Stimulated activated CD8-positive, alpha-beta memory T cell treated with anti-CD3 and anti-CD28 coated beads, Interleukin-15, amount 100 ng/mL, for 1 hour (primary cell): ENCODE measurements at places on chromosomes 4 and X.

DNA sequence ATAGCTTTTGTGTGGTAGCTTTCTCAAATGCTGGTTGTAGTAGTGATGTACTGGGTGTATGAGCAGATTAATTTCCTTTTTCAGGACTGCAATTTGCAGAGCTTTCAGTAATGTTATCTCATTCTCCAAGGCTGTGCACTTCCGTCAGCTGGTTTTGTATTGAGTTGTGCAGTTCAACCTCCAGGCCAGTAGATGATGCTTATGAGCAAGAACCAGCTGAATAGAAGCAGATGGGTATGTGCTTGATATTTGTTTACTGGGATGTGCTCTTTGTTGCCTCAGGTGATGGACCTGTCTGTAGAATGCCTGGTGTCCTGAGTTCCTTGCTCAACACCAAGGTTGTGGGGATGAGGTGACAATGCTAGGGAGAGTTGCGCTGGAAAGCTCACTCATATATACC is 462.8 kb downstream of the PCDH18 start:
- DNase-seq: no peak

- no peak for DNase-seq
Measured at GRCh38 chr4:173009129-173009823, 159.3 kb upstream of the GALNT7 start.

DNA sequence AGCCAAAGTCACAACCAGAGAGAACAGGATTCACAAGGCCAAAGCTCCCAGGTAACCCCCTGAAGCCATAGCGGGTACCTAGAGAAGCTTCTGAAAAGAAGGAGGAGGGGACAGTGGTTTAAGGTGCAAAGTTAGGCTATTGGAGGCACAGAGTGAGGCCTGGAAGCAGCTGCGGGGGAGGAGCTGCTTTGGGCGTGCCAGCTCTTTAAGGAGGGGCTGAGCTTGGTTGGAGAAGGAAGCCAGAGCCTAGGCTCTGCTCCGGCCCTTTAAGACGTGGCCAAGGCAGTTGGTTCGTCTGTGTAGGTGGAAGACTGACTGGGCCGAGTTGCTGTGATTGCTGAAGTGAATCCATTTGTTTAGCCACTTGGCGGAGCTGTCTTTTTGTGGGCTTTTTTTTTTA is 1.5 kb downstream of the KLF8 start:
- DNase-seq: no peak

GRCh38 chrX:40266490-40267333 is 169.0 kb upstream of the BCOR start:
- peak; percentile 15 for DNase-seq

DNA sequence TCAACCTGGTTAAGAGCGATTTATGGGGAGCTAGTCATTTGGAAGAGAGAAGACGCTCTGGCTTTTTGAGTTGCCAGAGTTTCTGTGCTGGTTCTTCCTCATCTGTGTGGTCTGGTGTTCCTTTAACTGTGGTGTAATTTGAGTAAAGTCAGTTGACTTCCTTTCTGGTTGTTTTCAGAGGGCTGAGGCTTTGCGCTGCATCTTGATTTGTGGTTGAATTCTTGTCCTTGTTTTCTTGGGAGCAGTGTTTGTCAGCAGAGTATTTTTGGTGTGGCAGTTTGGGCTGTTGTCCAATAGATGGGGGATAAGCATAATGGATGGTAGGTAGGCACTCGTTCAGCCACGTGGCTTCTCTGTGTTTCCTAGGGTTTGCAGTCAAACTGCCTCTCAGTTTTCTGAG is 2143.2 kb upstream of the TENM3 start:
- DNase-seq: no peak

GRCh38 chrX:23770142-23770541 is 12.8 kb upstream of the SAT1 start:
- DNase-seq: no peak

- no peak for DNase-seq
Measured at GRCh38 chr4:112109360-112110058, 35.7 kb upstream of the FAM241A start.

- no peak for DNase-seq
Measured at GRCh38 chr4:10684631-10685030, at the start of gene CLNK. CLNK (minus strand) TSS chr4:10684768; CDS start chr4:10667869, 16,899 bp downstream.

DNA sequence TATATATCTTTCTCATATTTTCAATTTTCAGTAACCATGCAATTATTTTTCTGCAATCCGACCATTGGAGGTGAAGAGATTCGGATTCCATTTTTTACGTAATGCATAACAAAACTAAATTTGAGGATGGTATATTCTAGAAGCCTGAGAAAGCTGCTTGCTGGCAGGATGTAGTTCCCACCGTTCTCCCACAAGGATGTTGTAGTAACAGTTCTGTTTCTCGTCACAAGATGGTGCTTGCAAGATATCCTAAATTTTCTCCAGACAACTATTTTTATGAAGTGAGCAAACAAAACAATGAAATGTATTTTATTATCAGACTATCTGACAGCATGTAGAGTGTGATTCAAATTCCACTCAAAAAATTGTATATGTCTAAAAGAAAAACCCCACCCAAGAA is 10.7 kb downstream of the PWWP3B start:
- DNase-seq: no peak

DNA sequence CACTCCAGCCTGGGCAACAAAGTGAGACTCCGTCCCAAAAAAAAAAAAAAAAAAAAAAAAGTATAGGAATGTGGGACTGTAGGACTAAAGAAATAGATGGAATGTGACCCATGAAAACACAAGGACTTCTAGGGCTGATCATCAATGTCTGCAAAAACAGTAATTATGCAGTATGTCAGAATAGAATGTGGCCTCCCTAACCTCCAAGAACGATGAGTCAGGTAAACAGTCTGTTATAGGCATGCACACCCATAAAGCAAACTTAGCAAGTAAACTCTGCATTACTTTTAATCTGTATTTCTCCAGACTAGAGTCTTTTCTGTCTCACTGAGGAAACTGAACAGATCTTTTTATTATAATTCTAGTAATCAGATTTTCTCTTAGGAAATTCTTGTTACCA is 233.4 kb downstream of the HNRNPD start:
- DNase-seq: no peak

DNA sequence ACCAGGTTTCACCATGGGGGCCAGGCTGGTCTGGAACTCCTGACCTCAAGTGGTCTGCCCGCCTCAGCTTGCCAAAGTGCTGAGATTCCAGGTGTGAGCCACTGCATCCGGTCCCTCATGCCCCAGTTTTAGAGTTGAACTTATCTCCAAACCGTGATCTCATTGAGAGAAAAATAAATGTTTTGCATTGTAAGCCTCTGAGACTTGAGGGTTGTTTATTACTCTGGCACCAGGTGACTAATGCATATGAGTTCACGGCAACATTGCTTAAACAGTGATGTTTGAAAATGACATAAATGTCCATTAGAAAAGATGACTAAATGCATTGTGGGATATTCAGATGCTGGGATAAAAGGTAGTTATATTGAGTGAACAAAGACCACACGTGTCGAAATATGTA is 22.9 kb upstream of the FAT1 start:
- no peak for DNase-seq

GRCh38 chr4:84718699-84719098 is 135.8 kb downstream of the CDS1 start:
- no peak for DNase-seq

DNA sequence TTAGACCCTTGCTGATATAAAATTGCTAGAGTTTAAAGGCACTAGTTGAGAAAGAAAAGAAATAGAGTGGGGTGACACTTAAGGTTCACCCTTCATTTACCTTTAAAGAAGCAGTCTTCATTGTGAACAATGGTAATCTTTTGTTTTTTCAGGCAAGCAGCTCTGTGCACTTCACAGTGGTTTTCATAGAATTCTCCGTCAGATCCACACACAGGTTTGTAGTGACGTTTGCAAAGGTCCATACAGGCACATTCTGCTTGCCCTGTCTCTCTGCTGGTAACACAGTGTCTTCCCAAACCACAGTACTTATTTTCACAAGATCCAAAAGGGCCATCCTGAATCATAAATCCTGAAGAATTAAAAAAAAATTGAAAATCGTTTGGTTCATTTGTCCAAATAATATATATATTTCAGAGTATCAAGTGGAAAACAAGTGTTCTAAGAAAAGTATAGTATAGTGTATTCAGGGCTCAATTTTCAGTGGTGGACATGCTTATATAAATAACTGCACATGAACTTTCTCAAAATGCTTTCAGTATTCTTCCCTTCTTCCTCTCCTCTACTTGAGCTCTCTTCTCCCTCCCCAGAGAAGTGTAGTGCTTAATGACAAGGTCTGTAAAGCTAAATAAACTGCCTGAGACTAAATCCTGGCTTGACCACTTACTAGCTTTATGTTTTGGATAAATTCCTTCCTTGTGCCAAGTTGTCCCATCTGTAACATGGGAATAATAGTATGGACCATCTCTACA is 243.3 kb downstream of the FSTL5 start:
- no peak for DNase-seq

DNA sequence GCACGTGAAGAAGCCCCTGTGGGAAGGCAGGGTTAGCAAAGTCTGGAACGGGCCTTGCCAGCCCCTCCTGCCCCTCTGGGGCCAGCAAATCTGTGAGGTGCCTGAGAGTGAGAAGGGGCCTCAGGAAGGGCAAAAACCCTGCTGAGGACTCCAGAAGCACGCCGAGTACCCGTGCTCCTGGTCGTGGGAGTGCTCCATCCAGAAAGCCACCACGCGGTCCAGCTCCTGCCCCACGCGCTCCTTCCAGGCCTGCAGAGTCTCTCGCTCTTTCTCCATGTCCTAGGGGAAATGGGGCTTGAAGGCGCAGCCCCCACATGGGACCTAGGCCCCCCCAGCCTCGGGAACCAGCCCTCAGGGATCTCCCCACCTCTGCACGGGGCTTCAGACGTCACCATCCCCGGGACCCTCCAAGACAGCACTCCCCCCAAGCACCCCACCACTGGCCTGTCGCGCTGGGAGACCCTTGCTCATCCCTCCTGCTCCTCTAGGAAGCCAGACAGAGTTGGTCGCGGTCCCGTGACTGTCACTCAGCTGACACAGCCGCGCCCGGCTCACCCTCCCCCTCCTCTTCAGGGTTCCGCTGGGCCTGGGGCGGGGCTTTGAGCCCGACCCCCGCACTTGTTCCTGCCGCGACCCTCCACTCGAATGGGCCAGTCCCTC is at the start of gene RENBP:
TSS of gene RENBP (minus strand) at position 504 of the 660 bp plus-strand sequence. CDS start at position 471, 33 bp downstream.
- DNase-seq: no peak

- DNase-seq: no peak
Measured at GRCh38 chr4:15753786-15754185, 24.3 kb upstream of the CD38 start.
